ENCODE measurements at places on chromosomes 1 and 21. TPM values are rescaled to one million over a fixed set of nuclear protein-coding genes. Genes with fewer than 3 reads are reported as not detected.

KRTAP21-3 gene
- total RNA-seq: not detected

CDA gene
- 0.96 TPM for total RNA-seq

CD101 gene
- total RNA-seq: 0.28 TPM

FYB2 gene
- 8.9 TPM for total RNA-seq

PDZK1IP1 gene
- not detected for total RNA-seq

DYNLT5 gene
- 0.22 TPM for total RNA-seq

COL11A1 gene
- total RNA-seq: 56.6 TPM

GRCh38 chr1:30174499-30174898 is 548.9 kb downstream of the MATN1 start:
- no peak for DNase-seq

- no peak for DNase-seq
These were observed 1.2 kb downstream of the ITGA10 start for GRCh38 chr1:145908653-145909052.

GRCh38 chr1:59163268-59164092 is 133.4 kb upstream of the FGGY start:
- DNase-seq: no peak

GRCh38 chr1:85188530-85188929 is 12.3 kb downstream of the SYDE2 start:
- DNase-seq: no peak

DNA sequence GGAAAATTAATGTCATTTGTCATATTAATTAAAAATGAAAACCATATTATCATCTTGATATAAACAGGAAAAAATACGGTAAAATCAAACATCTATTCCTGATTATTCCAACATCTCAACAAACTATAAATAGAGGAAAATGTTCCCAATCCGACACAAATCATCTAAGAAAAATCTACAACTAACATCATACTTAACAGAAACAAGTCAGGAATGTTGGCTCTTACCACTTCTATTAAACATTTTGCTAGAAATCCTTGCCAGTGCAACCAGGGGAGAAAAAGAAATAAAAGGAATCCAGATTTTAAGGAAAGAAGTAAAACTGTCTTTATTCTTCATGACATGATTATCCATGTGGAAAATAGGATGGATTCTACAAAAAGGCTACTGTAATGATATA is 77.0 kb upstream of the IRF2BP2 start:
- no peak for DNase-seq

DNA sequence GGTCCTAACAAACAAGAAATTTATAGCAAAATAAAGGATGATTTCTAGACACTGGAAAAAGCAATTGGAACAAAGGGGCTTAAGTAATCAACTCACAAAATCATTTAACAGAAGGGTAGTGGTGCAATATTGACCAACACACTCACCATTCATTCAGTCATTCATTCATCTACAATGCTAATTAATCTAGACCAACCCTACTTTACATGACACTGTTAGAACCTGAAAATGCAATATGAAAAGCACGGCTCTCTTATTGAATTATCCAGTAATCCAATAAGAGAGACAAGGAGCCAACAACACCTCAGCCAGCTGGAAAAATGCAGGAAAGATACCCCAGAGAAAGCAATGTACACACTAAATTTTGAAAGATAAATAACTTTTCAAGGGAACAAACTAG is 310.8 kb upstream of the NR5A2 start:
- no peak for DNase-seq

DNA sequence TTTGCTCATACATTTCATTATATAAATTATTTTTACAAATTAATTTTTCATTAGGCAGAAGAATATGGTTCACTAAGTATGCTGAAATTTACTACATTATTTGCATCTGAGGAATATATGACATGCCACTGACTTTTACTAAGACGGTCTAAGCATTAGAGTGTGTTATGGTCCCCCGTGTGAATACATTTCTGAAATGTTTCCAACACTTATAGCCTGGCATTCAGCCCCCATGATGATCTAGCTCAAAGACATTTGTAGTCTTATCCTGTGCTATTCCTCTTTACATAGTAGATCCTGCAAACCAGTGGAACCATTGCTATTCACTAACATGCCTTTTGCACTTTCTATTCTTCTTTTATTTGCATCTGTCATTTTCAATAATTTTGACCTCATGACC is 1878.0 kb downstream of the MRPL39 start:
- no peak for DNase-seq

DNA sequence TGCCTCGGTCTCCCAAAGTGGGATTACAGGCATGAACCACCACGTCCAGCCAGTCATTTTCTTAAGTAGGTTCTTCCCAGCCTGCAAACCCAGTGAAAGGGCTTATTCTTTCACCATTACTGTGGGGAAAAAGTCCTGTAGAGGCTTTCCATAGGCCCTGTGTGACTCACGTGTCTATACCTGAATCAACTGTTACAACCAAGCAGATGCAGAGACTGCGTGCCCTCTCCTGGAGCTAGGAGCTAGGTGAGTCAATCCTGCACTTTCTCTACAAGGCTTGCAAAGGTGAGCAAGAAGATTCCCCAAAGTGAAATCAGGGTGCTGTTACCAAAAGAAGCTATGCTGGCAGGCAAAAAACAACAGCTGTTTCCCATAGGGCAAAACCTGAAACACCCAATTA is 13.8 kb upstream of the MPZL1 start:
- no peak for DNase-seq

DNA sequence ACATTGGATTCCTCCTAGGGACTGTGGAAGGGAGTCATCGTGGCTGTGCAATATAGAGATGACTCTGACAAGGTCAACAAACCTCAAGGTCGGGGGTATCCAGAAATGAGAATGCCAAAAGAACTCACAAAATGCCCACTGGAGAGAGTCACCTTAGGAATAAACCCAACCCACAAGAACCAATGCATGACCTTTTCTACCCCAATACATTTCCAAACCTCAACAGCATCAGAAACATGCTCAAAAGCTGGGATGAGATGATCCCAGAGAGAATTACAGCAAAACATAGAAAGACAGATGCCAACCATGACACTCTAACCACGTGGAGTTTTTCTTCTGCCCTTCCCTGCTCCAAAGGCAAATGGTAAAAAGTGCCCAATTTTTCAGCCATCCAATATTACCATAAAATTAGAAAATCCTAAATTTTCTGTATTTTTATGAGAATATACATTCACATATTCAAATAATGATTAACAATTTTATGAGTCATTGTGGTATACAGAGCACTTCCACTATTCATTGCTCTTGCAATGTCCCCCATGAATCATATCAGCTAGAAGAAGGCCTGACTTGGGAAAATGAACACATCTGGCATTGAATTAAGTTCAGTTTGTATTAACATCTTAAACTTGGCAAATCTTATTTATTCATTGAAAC is 88.2 kb upstream of the PALMD start:
- DNase-seq: no peak

GRCh38 chr1:185929776-185930175 is 195.6 kb downstream of the HMCN1 start:
- DNase-seq: no peak

DNA sequence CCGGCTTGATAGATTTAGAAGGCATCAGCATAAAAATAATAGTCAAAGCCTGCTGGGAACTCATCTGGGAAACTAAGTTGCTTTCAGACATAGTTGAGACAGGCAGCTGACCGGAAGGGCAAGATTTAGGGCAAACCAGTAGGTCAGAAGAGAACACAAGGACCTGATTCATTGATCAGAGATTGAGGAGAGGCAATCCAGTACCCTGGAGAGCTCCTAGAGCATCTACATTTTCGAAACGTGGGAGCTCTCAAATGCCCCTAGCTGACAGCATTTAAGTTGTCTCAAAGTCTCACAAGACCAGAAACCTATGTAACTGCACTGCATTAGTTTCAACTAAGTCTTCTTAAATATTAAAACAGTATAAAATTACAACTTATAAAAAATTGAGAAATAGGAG is 22.9 kb upstream of the MTF2 start:
- peak; percentile 83 for DNase-seq

GRCh38 chr1:220900842-220901241 is 21.6 kb downstream of the HLX start:
- DNase-seq: no peak

- DNase-seq: no peak
These were observed 181.2 kb upstream of the SGIP1 start for GRCh38 chr1:66352792-66353191.

DNA sequence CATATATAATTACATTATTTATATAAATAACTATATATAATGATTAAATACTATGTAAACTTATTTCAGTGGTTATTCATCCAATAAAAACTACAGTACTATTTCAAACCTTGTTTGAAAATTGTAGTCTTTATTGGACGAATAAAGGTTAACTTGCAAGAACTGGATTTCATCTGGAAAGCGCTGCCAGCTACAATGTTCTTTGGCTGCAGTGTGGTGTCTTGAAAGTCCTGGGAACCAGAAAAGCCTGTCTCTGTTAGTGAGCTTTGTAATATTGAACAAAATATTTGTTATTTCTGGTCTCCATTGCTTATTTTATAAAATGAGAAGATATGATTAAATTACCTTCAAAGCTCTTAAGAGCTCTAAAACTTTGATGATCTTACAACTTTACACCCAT is 763.6 kb downstream of the ADGRL2 start:
- DNase-seq: no peak

GRCh38 chr1:28091043-28091781 is 2.8 kb upstream of the EYA3 start:
- peak; percentile 67 for DNase-seq

GRCh38 chr1:157878059-157878458 is 36.5 kb upstream of the CD5L start:
- peak; percentile 63 for DNase-seq

DNA sequence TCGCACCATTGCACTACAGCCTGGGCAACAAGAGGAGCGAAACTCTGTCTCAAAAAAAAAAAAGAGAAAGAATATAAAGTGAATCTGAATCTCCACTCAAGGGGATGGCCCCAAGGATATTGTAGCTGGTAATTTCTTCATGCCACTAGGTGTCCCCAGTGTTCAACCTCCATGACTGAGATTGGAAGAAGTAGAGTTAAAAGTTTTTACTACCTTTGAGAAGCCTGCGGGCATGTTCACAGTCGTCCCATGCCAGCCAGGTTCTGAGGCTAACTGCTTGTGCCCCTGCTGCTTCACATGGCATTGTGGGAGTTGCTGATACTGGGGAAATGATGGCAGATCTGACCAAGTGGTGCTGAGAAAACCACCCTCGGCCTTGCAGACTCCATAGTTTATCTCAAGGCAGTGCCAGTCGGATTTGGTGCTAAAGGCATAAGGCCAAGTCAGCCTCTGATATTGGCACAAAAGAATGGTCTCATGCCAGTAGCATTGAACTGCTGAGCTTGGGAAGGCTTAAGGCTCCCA is 10.8 kb upstream of the SHISA4 start:
- peak; percentile 60 for DNase-seq

- no peak for DNase-seq
These were observed 96.7 kb upstream of the KLHDC7A start for GRCh38 chr1:18384059-18384458.

DNA sequence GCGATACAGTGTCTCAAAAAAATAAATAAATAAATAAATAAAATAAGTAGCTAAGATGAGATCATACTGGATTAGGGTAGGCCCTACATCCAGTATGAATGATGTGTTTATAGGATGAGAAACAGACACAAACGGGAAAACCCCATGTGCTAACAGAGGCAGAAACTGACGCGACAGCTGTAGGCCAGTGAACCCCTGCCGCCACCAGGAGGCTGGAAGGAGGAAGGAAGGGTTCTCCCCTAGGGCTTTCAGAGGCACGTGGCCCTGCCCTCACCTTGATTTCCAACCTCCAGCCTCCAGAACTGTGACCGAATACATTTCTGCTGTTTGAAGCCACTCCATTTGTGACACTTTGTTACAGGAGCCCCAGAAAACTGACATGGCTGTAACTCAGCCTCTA is 38.5 kb downstream of the CHD5 start:
- peak; percentile 43 for DNase-seq

GRCh38 chr1:28123461-28123961 is 35.1 kb upstream of the EYA3 start:
- no peak for DNase-seq

GRCh38 chr1:60274422-60275290 is 201.1 kb upstream of the C1orf87 start:
- no peak for DNase-seq

- DNase-seq: no peak
These were observed 20.1 kb upstream of the MED18 start for GRCh38 chr1:28308750-28309149.

- no peak for DNase-seq
These were observed 16.4 kb downstream of the SLAMF7 start for GRCh38 chr1:160755461-160755860.
